Globus pallidus (tissue), 1 donor: ENCODE measurements at places on chromosomes 13 and 19.

GRCh38 chr19:41707871-41708371, 505 bp upstream of the CEACAM5 start:
- DNase-seq, result no peak

DNA sequence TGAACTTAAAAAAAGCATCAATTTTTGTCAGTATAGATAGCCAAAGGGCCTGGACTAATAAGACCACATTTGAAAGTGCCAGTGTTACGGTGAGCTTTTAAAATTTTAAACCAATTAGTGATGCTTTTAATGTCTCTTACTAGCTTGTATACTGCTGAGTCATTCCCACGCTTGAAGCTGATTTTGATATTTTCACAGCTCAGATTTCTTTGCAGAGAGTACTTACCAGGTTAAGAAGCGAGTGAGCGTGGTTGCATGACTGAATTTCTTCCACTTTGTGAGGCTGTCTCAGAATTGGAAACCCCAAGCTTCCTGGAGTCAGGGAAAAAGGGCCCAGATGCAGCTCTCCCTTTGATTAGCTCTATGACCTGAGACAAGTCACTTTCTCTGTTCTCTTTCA, 74.5 kb upstream of the NBEA start:
- DNase-seq, result no peak

DNA sequence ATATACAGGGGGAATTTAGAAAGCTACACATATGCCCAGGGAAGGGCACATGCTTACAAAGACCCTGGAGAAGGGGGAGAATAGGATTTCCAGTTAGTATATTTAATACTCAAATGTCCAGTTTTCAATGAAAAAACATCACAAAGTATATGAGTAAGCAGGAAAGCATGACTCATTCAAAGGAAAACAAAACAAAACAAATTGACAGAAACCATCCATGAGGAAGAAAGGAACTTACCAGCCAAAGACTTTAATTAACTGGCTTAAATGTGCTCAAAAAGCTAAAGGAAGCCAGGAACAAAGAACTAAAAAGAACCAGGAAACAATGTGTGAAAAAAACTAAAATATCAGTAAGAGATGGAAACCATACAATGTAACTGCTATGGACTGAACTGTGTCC, 716.2 kb upstream of the ARGLU1 start:
- no peak for DNase-seq

DNA sequence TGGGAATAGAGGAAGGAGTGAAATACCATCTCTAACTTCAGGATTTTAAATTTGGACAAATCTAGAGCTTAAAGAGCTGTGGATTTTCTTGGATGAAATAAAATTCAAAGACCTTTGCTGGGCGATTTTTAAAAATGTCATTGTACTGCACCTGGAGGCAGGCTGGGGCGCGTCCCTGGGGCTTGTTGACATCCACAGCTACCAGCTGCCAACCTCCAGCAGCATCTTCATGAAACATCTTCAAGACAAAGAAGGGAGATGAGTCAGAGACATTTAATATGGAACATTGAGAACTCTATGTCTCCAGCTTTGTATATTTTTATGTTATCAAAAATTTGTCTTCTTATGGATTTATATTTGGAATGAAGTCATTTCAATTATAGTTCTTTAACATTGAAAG, 132.5 kb downstream of the NALCN start:
- DNase-seq, result no peak

GRCh38 chr13:110297766-110298504, 9.0 kb downstream of the COL4A1 start:
- no peak for DNase-seq
